ENCODE measurements at places on chromosomes 12 and 14.
A peak's percentile ranks its signal among the peaks of the same experiment; 100 is the strongest.

DNA sequence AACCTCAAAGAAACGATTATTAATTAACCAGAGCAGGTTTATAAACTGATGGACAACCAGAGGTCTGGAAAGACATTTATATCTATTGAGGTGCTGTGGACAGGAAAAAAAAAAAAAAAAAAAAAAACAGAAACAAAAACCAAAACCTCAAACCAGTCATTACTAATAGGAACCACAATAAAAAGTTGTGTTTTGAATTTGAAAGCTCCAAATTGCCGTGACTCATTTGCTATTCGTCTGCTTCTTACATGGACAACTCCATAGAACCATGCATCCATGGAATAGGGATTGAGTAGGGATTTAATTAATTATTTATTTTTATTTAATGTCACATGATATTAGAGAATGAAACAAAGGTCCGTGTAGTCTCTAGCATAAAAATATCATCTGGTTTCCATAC is 134.1 kb upstream of the SSTR1 start:
- DNase-seq: peak; percentile 59

GRCh38 chr14:70168406-70168805 is 20.3 kb downstream of the SLC8A3 start:
- no peak for DNase-seq

GRCh38 chr14:68607081-68607866 is 185.6 kb downstream of the ZFP36L1 start:
- no peak for DNase-seq

GRCh38 chr12:23707270-23707669 is 242.2 kb downstream of the SOX5 start:
- DNase-seq: no peak

GRCh38 chr12:97194546-97194945 is 268.1 kb upstream of the RMST start:
- no peak for DNase-seq

GRCh38 chr12:26971963-26972362 is 33.7 kb downstream of the FGFR1OP2 start:
- no peak for DNase-seq
